HFF-Myc (cell line): ENCODE measurements at places on chromosomes 16 and 17.

- DNase-seq, result no peak
Observed at GRCh38 chr16:62404842-62405611, 368.8 kb upstream of the CDH8 start.

DNA sequence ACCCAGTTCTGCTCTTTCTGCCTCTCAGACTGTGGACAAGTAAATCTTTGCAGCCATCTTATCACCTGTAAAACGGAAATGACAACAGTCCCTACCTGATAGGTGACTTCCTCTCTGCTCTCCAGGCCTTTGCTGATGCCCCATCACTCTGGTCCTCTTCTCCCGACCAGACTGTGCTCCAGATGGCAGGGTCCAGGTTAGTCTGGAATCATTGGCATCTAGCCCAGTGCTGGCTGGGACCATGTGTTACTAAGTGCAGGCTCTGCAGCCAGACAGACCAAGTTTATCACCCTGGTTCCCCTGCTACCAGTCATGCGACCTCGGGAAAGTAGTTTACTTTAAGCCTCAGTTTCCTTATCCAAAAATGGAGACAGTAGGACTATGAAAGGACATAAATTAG, 1.8 kb upstream of the NUBP1 start:
- no peak for DNase-seq

- no peak for DNase-seq
Observed at GRCh38 chr17:44221862-44222111, 2.3 kb upstream of the UBTF start.

DNA sequence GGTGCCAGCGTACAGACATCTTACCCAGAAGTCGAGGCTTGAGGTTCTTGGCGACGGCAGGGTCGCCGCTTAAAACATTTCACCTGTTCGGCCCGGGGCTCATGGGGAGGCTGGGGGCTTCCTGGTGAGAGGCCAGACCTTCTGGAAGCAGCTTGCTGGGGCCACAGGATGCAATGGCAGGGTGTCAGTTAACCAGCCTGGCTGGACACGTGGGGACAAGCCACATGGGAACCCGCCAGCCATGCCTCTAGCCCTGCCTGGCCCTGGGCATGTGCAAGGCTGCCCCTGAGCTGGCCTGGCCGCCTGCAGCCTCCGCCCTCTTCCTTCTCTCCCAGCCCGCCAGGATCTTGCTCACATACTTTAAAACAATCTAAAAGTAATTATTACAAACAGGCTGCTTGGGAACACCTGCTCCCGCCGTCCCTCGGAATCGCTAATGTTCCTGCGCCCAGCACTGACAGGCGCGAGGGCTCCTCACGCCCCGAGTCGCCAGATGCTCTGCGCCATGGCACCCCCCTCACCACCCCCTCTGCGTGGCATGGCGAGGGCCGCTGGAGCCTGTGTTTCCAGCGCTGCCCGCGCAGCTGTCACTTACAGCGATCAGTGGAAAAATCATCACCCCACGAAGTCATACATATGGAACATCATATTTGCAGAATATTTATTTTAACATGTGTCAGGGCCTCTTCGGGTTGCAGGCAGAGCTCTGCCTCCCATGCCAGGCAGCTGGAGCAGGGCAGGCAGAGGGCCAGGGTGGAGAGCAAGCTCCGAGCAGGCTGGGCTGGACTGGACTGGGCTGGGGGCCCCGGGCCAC, 188.7 kb upstream of the GSE1 start:
- no peak for DNase-seq

DNA sequence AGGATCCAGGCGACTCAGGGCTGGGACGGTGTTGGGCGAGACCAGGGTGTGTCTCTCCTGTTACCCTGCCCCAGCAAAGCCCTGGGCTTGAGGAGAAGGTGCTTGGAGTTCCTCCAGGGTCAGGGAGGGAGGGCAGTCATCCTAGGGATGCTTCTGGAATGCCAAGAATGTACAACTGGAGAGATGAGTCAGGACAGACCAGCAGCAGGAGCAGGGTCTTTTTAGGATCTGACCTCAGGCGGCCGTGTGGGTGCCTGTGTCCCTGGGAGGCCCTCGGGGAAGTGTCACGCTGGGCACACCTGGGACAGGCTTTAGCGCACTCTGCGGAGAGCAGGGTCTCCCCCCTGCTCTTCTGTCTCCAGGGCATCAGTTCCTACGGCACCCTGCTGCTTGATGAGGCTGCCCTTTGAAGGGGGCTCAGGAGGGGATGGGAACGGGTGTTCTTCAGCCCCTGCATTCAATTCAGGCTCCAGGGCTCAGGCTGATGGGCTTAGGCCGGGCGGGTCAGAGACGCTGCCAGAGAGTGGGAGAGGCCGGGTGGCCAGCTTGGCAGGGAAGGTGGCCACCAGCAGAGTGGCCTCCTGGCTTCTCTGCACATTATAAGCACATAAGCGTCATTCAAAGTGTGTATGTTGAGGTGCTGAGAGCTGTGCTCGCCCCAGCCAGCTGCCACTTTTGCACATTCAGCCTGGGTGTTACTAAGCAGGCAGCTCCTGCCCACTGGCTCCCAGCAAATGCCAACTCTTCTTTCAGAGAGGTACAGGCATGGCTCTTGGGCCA, 8.4 kb upstream of the MTSS2 start:
- peak; percentile 77 for DNase-seq

DNA sequence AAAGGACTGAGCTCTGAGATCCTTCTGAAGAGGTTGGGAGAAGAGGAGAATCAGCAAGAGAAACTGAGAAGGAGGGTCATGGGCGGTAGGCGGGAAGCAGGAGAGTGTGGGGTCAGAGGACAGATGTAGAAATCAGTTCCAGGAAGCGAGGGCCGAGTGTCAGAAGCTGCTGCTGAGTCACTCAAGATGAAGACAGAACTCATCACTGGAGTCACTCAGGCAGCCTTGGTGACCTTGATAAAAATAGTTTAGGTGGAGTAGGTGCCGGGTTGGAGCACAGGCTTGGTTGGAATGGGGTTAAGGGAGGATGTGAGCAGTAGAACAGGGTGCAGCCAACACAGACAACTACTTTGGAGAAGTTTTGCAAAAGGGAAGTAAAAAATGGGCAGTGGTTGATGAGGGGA, 6.1 kb upstream of the ITGAM start:
- DNase-seq, result no peak
